ENCODE measurements at places on chromosomes 3 and 15.

DNA sequence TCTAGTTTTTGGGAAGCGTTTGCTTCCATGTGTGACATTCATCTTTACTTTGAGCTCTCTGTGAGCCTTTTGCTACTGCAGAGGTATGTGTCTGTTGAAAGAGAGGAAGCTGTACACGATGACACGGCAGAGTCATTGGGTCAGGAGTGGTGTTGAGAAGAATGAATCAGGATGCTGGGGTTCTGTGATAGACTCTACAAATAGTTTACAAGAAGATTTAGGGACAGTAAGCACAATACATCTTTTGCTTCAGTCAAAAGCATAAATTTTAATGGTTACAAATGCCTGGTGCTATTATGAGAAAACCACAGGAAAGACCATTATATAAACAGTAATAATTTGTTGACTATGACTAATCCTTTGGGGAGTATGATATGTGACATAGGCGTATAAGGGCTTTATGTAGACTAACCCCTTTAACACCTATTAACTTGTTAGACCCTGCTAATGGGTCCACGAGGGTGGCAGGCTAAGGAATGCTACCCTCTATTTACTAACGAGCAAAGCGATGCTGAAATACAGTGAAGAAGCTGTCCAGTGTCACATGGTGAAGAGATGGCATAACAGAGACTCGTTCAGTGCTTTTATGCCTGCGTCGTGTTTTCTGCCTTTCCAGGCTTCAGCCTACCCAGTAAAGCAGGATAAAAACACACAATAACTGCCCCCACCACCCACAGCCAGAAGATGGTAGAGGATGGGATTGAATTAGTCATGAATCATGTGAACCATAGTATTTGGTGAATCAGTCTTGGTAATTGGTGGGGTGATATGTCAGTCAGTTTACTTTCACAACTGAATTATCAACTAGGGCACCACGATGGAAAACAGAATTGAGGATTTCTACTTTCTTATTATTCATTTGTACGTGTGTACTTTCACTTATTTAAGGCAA is 118.8 kb downstream of the LPP start:
- no peak for DNase-seq
- H3K36me3 ChIP-seq = no peaks in the 10 kb centered on the region
- peak overlapping the region; percentile 10 for H3K27ac ChIP-seq
- H3K4me1 ChIP-seq = peaks cover 37% of the 10 kb centered on the region
- H3K4me3 ChIP-seq = no peak overlapping the region

GRCh38 chr3:52358362-52358940 is 42.3 kb downstream of the DNAH1 start:
- H3K36me3 ChIP-seq = no peaks in the 10 kb centered on the region
- no peak overlapping the region for H3K27ac ChIP-seq
- no peak overlapping the region for H3K4me3 ChIP-seq

GRCh38 chr3:41329881-41330280 is 130.6 kb downstream of the CTNNB1 start:
- peak overlapping the region; percentile 72 for H3K27ac ChIP-seq
- no peaks in the 10 kb centered on the region for H3K36me3 ChIP-seq
- DNase-seq = peak; percentile 28

GRCh38 chr3:57783186-57784088 is 27.3 kb downstream of the SLMAP start:
- H3K36me3 ChIP-seq = no peaks in the 10 kb centered on the region
- H3K4me1 ChIP-seq = no peaks in the 10 kb centered on the region
- DNase-seq = no peak

GRCh38 chr3:17355591-17355990 is 386.8 kb downstream of the TBC1D5 start:
- no peak for DNase-seq
- H3K27me3 ChIP-seq = peaks cover 2% of the 10 kb centered on the region
- H3K36me3 ChIP-seq = no peaks in the 10 kb centered on the region
- no peak overlapping the region for H3K4me3 ChIP-seq

DNA sequence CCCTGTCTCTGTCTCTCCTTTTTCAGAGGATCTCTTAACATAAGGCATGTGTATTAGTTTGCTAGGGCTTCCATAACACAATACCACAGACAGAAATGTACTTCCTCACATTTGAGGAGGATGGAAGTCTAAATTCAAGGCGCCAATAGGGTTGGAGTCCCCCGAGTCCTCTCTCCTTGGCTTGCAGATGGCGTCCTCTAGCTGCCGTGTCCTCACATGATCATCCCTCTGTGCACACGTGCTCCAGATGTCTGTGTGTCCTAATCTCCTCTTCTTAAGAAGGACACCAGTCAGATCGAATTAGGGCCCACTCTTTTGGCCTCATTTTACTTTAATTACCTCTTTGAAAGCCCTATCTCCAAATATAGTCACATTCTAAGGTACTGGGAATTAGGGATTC is 23.0 kb upstream of the BFSP2 start:
- H3K27me3 ChIP-seq = peaks cover 9% of the 10 kb centered on the region
- H3K4me1 ChIP-seq = peaks cover 6% of the 10 kb centered on the region
- no peak overlapping the region for H3K4me3 ChIP-seq
- H3K36me3 ChIP-seq = peaks cover 8% of the 10 kb centered on the region

DNA sequence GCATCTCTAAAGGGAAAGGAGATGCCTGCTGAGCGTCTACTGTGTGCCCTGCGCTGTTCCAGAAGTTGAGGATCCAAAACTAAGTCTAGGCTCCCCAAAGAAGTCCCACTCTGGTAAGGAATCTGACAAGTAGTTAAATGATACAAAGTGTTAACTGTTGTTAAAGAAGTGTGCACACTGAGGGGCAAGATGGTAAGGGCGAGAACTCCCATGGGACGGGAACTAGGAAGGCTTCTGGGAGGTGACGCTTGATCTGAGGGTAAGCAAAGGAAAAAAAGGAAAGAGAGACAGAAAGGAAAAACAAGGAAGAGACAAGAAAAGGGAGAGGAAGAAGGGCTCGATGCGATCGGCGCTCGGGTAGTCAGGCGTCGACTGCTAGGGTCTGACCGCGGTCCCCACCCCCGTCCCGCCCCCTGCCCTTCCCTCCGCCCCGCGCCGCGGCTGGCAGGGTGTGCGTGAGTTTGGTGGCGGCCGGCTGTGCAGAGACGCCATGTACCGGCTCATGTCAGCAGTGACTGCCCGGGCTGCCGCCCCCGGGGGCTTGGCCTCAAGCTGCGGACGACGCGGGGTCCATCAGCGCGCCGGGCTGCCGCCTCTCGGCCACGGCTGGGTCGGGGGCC is at the start of gene LACTB:
Gene LACTB, plus strand, starts transcription at position 480 of the 620 bp plus-strand sequence. Its CDS starts 11 bp downstream, at position 491.
- DNase-seq = peak; percentile 84
- H3K36me3 ChIP-seq = peaks cover 20% of the 10 kb centered on the region
- H3K27ac ChIP-seq = peak within 1 kb of the TSS; percentile 81
- peaks cover 9% of the 10 kb centered on the region for H3K27me3 ChIP-seq
- peak within 1 kb of the TSS; percentile 93 for H3K4me3 ChIP-seq

DNA sequence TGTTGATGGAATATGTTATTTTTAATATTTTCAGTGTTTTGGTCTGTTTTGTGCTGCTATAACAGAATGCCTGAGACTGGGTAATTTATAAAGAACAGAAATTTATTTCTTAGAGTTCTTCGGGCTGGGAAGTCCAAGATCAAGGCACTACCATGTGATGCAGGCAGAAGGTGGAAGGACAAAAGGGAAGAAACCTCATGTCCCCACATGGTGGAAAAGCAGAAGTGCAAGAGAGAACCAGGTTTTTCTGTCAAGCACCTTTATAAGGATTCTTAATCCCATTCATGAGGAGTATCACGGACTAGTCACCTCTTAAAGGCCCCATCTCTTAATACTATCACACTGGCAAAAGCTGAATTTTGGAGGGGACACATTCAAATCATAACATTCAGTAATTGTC is 57.9 kb upstream of the EPHB3 start:
- peaks cover 6% of the 10 kb centered on the region for H3K4me1 ChIP-seq
- H3K4me3 ChIP-seq = no peak overlapping the region
- H3K27ac ChIP-seq = no peak overlapping the region
- DNase-seq = no peak
